SW 1271 (cell line): ENCODE measurements at places on chromosomes 3 and 15.

DNA sequence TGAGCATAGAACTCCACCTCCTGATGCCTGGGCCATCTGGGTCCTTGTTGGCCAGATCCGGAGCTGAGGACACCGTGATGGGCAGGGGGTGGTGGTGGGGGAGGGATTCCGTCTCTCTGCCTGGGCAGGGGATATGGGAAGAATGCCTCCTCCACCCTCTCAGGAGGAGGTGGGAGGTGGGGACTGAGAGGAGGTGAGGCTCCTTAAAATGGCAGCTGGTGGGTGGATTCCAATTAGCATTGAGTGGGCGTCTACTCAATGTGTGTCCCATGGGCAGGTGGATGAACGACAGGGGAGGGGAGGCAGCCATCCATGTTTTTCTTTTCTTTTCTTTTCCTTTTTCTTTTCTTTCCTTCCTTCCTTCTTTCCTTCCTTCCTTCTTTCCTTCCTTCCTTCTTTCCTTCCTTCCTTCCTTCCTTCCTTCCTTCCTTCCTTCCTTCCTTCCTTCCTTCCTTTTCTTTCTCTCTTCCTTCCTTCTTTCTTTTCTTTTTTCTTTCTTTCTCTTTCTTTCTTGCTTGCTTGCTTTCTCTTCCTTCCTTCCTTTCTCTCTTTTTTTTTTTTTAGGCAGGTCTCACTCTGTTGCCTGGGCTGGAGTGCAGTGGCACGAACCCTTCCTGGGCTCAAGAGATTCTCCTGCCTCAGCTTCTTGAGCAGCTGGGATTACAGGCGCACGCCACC is 5.0 kb downstream of the SLC28A1 start:
- DNase-seq = no peak

DNA sequence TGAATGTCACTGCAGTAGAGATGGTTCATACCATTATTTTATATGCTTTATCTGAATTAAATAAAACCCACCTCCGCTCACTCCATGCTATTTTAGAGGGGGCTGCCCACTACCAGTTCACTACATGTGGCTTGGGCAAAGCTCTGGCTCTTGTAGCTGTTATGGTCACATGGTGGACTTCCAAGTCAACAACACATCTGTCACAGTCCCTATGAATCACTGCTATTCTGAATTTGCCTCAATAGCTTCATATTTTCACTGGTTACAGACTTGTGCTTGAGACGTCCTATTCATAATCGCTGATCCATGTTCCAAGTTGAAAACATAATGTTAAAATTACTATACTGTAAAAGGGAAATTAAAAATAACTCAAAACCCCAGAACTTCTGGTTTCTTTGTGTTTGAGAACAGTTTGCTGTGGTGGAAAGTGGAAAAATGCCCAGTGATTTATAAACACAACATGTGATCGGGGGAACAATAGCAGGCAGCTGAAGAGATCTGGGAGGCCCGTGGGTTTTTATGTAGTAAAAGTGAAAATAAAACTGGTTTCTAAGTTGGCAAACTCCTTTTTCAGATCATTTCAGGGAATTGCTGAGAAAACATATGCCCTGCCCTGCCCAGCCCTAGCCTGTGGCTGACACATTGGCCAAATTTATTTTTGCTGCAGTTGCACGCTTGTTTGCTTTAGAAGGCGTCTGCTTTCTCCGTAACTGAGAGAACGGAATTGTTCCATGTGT is 128.8 kb upstream of the PRR23C start:
- no peak for DNase-seq

DNA sequence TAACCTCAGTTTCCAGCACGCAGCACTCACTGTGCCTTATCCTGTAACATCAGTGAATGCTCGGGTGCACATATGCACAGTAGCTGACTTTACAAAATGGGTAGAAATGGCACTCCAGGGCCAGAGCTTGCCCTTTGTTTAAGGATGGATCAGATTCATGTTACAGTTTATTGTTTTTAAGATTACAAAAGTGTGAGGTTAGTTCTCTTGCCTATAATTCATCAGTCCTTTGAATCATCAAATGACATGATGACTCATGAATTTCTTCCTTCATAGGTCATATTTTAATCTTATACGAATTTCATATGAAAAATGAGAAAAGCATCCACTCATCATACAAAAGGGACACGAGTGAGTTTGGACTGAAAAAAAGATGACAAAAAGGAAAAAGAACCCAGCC is 545.3 kb downstream of the GBE1 start:
- DNase-seq = no peak

- peak; percentile 100 for DNase-seq
Measured at GRCh38 chr3:189937302-189938127, 183.2 kb downstream of the P3H2 start.

DNA sequence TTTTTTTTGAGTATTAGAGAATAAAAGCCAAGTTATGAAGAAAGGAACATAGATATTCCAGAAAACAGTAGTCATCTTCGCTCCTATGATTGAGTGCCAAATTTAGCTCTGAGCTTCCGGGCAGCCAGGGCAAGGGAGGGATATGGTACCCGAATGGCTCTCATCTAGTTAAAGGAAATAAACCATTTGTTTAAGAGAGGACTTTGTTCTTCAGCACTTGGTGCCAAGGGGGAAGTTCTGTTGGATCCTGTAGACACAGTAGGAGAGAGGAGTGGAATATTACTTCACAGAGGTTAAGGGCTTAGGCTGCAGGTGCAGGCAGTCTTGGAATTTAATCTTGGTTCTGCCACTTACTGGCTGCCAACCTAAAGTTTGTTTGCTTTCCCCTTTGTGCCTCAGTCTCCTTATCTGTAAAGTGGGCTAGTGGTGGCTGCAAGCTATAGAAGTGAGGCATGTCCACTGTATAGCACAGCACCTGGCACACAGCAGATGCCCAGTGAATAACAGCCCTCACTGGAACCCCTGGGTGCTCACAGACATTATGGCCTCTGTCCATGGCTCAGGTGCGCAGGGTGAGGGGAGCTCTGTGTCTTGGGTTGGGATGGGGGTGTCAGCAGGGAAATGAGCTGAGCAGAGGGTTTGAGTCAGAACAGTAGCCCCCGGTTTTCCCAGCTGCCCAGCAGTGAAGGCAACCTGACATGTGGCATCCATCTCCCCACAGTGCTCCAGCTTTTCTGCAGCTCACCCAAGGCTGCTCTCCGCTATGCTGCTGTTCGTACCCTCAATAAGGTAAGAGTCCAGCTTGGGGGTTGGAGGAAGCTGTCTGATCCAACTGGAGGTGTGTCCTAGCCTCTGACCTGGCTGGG is 10.4 kb downstream of the COPG1 start:
- DNase-seq = no peak
